Left colon (tissue), 2 donors: ENCODE measurements at places on chromosomes 12 and 14.

- DNase-seq: no peak
These were observed 596.1 kb downstream of the ETNK1 start for GRCh38 chr12:23221066-23221465.

- no peak for DNase-seq
These were observed 182.2 kb downstream of the AACS start for GRCh38 chr12:125247477-125247876.

- DNase-seq: no peak
These were observed 1.5 kb downstream of the FBLN5 start for GRCh38 chr14:91945751-91946621.

DNA sequence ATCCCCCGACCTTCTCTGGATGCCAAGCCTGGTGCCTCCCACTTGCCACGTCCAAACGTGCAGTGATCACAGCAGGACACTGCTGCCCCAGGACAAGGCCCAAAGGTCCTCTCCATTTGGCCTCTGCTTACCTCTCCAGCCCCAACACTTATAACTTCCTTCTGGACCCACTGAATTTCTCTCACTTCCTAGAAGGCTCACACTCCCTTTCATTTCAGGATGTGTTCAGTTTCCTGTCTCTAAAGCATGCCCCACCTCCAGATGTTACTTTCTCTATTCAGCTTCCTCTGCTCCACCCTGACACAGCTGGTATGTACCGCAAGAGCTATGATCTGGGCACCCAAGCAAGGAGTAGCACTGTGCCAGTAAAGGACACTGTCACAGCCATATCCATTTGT lies 33.0 kb downstream of the CDKL1 start:
- no peak for DNase-seq

- no peak for DNase-seq
These were observed 1268.1 kb upstream of the USP15 start for GRCh38 chr12:60992087-60992486.

- no peak for DNase-seq
These were observed 117.5 kb downstream of the DAAM1 start for GRCh38 chr14:59305836-59306555.

- DNase-seq: no peak
These were observed 98.9 kb downstream of the ACSS3 start for GRCh38 chr12:81176796-81177195.

DNA sequence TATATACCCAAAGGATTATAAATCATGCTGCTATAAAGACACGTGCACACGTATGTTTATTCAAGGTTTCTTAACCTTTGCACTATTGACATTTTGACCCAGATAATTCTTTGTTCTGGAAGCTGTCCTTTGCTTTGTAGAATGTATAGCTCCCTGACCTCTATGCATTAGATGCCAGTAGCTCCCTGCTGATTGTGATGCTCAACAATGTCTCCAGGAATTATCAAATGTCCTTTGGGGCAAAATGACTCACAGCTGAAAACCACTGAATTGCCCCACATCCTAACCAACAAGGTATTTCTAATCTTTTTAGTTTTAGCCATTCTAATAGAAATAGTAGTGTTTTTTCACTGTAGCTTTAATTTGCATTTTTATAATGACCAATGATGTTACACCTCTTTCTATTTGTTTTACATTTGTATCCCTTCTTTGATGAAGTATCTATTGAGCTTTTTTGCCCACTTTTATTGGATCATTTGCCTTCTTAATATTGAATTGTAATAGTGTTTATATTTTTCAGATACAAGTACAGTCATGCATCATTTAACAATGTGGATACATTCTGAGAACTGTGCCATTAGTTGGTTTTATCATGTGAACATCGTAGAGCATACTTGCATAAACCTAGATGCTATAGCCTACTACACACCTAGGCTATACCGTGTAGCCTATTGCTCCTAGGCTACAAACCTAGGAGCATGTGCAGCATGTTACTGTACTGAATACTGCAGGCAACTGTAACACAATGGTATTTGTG lies 10.4 kb upstream of the NOPCHAP1 start:
- DNase-seq: no peak

DNA sequence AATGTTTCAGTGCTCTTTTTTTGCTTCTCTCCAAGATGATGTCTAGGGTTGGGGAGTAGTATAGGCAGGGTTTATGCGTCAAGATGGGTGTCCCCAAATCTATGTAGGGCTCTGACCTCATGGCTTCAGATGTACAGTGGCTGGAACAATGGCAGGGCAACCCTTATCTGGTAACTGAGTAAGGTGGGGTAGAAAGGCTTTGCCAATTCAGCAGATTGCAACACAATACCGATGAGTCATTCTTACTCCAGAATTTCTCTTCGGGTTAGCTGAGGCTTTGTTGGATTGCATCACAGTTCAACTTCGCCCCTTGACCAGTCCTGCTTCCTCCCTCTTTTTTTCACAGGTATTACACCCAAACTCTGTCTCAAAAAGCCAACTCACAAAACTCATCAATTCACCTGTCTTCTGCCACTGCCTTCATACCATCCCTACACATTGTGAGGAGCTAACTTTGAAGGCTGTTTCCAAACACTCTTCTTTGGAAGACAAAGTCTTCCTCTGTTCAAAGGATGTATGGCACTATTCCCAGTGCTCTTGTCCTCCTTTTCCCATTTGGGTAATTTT lies 190.2 kb upstream of the CNOT2 start:
- peak; percentile 59 for DNase-seq

GRCh38 chr12:76300297-76300665 lies 47.9 kb downstream of the BBS10 start:
- DNase-seq: no peak
